H54 (cell line): ENCODE measurements at places on chromosomes 3 and 15.
A peak's percentile ranks its signal among the peaks of the same experiment; 100 is the strongest.

GRCh38 chr3:17915341-17915740, 172.9 kb upstream of the TBC1D5 start:
- DNase-seq = no peak

DNA sequence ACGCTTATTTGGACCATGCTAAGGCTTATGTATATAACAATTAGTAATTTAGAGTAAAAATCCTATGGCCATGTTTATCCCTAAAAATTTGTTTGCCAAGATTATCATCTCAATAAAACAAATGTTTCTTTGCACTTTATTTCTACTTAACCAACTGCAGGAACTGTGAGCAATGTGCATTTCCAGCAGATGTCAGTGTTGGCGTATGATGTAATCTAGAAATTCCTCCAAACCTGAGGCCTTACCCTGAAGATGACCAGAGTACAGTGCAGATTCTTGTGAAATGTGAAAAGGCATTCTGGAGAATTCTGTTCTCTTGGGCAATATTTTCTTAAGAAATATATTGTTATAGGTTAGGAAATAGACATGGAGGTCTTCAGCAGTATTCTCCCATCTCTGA, 205.9 kb downstream of the MBNL1 start:
- no peak for DNase-seq

- no peak for DNase-seq
These were observed 97.8 kb upstream of the AADACL2 start for GRCh38 chr3:151635905-151636304.

- DNase-seq = no peak
These were observed 45.9 kb downstream of the ADAM10 start for GRCh38 chr15:58703610-58704009.

DNA sequence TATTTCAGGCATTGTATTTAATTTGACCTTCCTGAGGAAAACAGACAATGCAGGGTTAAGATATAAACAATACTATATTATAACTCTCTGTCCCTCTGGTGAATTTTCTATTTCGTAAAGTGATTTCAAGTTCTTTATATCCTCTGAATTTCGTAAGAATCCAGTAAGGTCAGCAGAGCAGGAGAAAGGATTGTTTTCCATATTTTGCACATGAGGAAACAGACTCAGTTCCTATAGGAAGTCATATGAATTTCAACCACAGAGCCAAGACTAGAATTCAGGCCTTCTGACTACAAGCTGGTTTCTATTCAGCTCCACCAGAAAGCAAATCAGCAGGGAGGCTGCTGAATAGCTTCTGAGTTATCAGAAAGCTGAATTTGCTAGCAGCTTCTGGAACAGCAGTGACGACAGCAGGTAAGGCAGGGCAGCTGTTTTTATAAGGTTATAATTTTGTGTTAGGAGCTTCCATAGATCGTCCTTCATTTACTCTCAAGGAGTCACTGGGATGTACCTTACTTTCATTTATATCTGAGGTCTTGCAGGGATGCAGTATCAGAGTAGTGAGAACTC, 11.1 kb upstream of the PLAAT1 start:
- DNase-seq = no peak

DNA sequence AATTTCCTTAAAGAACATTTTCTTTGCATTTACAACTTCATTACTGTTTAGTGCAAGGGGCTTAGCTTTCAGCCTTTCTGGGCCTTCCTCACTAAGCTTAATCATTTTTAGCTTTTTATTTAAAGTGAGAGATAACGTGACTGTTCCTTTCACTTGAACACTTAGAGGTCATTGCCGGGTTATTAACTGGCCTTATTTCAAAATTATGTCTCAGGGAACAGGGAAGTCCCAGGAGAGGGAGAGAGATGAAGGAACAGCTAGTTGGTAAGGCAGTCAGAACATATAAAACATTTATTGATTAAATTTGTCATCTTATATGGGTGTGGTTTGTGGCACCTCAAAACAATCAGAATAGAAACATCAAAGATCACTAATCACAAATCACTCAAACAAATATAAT, 268.7 kb downstream of the TIGIT start:
- no peak for DNase-seq

DNA sequence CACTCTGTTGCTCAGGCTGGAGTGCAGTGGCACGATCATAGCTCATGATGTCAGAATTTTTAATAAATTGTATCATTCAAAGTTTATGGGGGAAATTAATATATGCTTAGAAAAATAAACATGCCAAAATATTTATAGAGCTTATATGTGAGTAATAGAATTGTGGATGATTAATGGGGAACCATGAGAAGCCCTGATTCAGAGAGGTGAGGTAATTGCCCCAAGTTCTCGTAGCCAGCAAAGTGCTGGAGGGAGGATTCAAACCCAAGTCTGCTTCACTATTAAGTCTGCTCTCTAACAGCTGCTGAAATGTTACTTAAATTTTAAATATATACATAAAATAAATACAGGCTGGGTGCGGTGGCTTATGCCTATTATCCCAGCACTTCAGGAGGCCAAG, 26.2 kb upstream of the IGF2BP2 start:
- no peak for DNase-seq

- DNase-seq = no peak
These were observed 9.7 kb upstream of the CDV3 start for GRCh38 chr3:133563816-133564215.

DNA sequence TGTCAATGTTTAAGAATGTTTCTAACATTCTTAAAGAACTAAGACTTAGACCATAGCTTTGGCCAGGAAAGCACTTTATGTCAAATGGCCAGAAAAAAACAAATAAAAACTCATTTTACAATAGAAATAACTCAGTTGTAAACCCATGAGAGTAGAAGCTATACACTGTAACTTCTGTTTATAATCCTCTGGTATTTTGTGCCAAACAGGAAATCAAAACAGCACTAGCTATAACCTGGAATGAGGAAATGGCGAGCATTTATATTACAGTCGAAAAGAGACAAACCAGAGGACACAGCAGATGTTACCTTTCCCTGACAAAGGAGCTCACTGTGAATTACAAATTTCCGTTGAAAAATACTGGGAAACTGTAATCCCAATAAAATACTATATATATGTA, 10.3 kb downstream of the GK5 start:
- no peak for DNase-seq

DNA sequence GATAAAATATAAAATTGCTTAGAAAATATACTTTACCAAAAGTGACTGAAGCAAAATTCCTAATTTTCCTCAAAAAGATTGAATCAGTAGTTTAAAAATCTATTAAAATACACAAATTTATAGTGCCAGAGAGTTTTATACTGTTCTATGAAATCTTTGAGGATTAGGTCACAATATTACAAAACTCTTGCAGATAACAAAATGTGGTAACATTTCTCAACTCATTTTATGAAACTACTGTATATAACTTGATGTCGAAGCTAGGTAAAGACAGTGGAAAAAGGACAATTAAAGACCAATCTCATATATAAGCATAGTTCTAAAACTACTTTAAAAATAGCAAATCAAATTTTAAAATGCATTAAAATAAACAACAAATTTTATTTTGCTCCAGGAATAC, 15.9 kb downstream of the VEPH1 start:
- no peak for DNase-seq

- no peak for DNase-seq
These were observed 18.4 kb downstream of the KLF15 start for GRCh38 chr3:126338790-126339288.

DNA sequence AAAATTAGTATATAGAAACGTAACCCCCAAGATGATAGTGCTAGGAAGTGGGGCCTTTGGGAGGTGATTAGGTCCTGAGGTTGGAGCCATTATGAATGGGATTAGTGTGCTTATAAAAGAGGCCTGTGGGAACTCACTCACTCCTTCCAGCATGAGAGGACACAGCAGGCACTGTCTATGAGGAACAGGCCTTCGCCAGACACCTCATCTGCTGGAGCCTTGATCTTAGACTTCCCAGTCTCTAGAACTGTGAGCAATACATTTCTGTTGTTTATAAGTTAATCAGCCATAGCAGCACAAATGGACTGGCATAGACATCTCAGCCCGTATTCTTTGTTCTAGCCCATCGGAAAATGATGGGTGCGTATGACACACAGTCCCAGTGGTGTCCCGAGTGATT, 152.3 kb downstream of the GABRG3 start:
- no peak for DNase-seq

- no peak for DNase-seq
These were observed 113.0 kb upstream of the GALNT15 start for GRCh38 chr3:16061491-16061890.

DNA sequence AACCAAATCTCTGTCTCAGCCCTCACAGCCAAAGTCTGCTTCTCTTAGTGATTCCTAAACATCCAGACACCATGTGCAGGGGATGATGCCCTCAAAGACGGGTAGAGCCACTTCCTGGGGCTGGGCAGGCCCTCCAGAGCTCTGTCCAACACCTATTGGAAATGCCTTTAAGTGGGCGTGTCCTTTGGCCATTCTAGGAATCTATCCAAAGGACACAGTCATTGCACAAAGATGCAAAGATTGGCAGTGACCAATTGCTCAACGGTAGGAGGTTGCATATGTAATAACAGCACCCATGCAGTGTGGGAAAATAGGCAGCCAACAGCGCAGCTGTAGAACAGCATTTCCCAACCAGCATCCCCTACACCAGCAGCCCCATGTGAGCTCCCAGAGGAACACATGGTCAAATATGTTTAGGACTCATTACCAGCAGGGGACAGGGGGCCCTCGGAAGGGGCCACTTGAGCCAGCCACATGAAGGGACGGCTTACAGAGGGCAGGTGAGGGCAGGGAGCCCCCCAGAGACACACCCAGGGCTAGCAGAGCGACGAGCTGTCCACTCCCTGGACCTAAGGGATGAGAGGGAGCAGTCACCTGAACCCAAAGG, 142.8 kb upstream of the IQSEC1 start:
- DNase-seq = peak; percentile 83

GRCh38 chr3:101850246-101851051, 1.1 kb downstream of the NFKBIZ start:
- DNase-seq = no peak

GRCh38 chr3:79954756-79955155, 187.0 kb upstream of the ROBO1 start:
- no peak for DNase-seq

GRCh38 chr15:80614711-80615360, 80.3 kb upstream of the ABHD17C start:
- no peak for DNase-seq

DNA sequence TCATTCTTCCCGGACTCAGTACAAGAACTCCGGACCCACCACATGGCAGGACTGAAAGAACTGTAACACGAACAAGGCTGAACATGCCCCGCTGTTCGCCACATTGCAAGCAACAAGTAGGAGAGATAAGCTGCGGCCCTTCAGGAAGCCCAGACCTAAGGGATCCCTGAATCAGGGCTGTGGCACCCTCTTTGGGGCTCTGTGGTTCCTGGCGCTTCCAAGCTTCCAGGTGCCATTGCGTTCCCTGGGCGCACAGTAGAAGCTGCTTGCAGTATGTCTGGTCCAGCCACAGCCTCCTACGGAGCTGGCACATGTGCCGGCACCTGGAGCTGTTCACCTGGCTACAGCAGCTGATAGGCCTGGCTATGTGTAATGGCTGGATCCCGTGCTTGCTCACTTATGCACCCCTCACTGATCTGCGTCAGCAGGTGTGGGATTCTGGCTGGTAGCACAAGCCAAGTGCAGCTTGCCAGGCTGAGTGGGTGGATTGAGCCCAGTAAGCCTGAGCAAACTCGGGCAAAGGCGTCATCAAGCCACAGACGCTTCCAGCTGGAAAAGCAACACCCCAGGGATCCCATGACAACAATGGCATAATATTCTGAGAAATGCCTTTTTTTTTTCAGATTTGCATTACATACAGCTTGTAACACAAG, 748.6 kb upstream of the GBE1 start:
- no peak for DNase-seq

- no peak for DNase-seq
These were observed 177.0 kb downstream of the PDCD6IP start for GRCh38 chr3:33975463-33975862.

- no peak for DNase-seq
These were observed 37.6 kb downstream of the DNASE1L3 start for GRCh38 chr3:58173029-58173668.

DNA sequence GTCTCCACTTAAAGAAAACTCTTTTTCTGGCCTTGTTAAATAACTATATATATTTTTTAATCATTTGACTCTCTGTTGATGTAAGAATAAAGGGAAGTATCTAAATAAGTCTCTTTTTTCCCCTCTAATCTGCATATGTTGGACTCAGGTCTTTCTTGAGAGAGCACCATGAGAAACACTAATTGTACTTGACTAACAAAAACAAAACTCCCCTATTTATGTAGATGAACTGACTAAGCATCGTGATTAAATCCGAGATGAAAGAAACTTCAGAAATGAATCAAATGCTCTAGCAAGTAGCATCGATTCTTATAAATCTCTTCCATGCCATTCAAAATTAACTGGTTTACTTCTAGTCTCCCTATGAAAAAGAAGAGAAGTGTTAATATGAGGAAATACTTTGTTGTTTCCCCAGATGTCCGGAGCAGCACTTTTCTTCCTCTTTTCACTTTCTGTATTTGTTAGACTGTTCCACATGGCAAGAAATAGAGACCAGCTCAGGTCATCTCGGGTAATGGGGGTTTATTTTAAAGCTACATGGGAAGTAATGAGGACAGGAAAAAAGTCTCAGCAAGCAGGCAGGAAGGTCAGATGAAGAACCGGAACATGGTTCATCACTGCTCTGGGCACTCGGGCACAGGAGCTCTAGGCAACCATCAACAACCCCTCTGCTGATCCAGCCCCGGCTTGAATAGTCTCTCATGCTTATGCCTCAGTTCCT, 288.3 kb downstream of the CNTN6 start:
- DNase-seq = no peak

DNA sequence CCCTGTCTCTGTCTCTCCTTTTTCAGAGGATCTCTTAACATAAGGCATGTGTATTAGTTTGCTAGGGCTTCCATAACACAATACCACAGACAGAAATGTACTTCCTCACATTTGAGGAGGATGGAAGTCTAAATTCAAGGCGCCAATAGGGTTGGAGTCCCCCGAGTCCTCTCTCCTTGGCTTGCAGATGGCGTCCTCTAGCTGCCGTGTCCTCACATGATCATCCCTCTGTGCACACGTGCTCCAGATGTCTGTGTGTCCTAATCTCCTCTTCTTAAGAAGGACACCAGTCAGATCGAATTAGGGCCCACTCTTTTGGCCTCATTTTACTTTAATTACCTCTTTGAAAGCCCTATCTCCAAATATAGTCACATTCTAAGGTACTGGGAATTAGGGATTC, 23.0 kb upstream of the BFSP2 start:
- no peak for DNase-seq

GRCh38 chr3:184537885-184538665, 23.5 kb upstream of the EPHB3 start:
- no peak for DNase-seq
